Uterus (tissue), 4 donors: ENCODE measurements at places on chromosomes 6 and 20. TPM values are rescaled to one million over a fixed set of nuclear protein-coding genes. Genes with fewer than 3 reads are reported as not detected.

DNA sequence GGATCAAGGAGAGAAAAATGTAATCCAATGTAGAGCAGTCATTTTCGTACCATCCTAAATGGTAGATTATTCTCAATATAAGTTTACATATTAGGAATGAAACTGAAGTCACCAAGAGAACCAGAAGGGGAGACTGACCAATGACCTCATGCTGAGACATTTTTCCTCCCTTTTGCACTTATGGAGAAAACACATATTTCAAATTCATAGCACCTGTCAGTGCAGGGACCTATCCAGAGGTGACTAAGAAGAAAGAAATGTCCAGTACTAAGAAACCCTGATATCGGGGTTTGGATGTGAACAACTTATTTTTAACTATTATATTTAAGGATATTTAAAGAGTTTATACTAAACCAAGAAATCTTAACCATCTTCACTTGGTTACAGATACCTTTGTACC is 16.6 kb upstream of the LYRM2 start:
- no peak for DNase-seq

DOK5 gene
- total RNA-seq, result not detected

KHDRBS2 gene
- total RNA-seq, result 0.55 TPM

GRCh38 chr6:162032620-162033019 is 694.9 kb downstream of the PRKN start:
- no peak for DNase-seq
